ENCODE measurements at places on chromosomes 2 and 18. TPM values are rescaled to one million over a fixed set of nuclear protein-coding genes. Genes with fewer than 3 reads are reported as not detected.

The ALKAL2 gene
- 1.2 TPM for total RNA-seq

The PLGLB1 gene
- total RNA-seq: 1.2 TPM

The AP1S3 gene
- 5.5 TPM for total RNA-seq

The NYAP2 gene
- under 0.01 TPM for total RNA-seq

The REG1B gene
- not detected for total RNA-seq

The RGPD4 gene
- not detected for total RNA-seq

The TNFAIP6 gene
- 32.4 TPM for total RNA-seq

The DSG4 gene
- total RNA-seq: not detected

The LOXHD1 gene
- total RNA-seq: not detected

The TFCP2L1 gene
- 0.16 TPM for total RNA-seq

The ACVR1 gene
- 24.0 TPM for total RNA-seq

The ACOXL gene
- total RNA-seq: not detected

The RAX gene
- not detected for total RNA-seq

The ANKRD30BL gene
- total RNA-seq: not detected

The ZBTB7C gene
- total RNA-seq: not detected

The GALNT5 gene
- 7.6 TPM for total RNA-seq

The STON1 gene
- 7.5 TPM for total RNA-seq

The IL1B gene
- 69.0 TPM for total RNA-seq

The CDH7 gene
- total RNA-seq: not detected

The DES gene
- total RNA-seq: under 0.01 TPM

The HRH4 gene
- not detected for total RNA-seq

The MAP3K19 gene
- total RNA-seq: not detected

The CD28 gene
- not detected for total RNA-seq

The ZNF804A gene
- 4.2 TPM for total RNA-seq

The TGIF1 gene
- 84.1 TPM for total RNA-seq

The LINC00305 gene
- total RNA-seq: not detected

The THADA gene
- total RNA-seq: 14.7 TPM

The TMEM214 gene
- total RNA-seq: 48.9 TPM

The AFF3 gene
- 5.7 TPM for total RNA-seq

The CROCC2 gene
- not detected for total RNA-seq

The CLEC4F gene
- not detected for total RNA-seq

The CPLX4 gene
- total RNA-seq: not detected

The LYG1 gene
- total RNA-seq: not detected

The TRAF3IP1 gene
- 4.7 TPM for total RNA-seq

The NXPH2 gene
- 0.13 TPM for total RNA-seq

The OST4 gene
- total RNA-seq: 815 TPM

The GALNT14 gene
- 0.56 TPM for total RNA-seq

The BOLL gene
- total RNA-seq: 0.08 TPM

The EFHD1 gene
- 2.2 TPM for total RNA-seq

The SLC30A3 gene
- not detected for total RNA-seq

The HAUS1 gene
- 72.9 TPM for total RNA-seq

The ST6GAL2 gene
- total RNA-seq: 1.9 TPM

The SERPINB5 gene
- total RNA-seq: 1.8 TPM

The AGXT gene
- total RNA-seq: not detected

The FARP2 gene
- total RNA-seq: 16.8 TPM

The CCDC74B gene
- total RNA-seq: 5.4 TPM

The MAL gene
- not detected for total RNA-seq

The IMPA2 gene
- 18.5 TPM for total RNA-seq

The SFTPB gene
- 1.9 TPM for total RNA-seq

The SALL3 gene
- not detected for total RNA-seq

The UGT1A6 gene
- total RNA-seq: not detected

Data from epithelial cell of alveolus of lung (primary cell).